ENCODE measurements at places on chromosomes 5 and 9.

- DNase-seq = no peak
These were observed 205.3 kb upstream of the HAPLN1 start for GRCh38 chr5:83925955-83926337.

GRCh38 chr9:129630967-129631673 lies 5.2 kb downstream of the NTMT1 start:
- DNase-seq = no peak

DNA sequence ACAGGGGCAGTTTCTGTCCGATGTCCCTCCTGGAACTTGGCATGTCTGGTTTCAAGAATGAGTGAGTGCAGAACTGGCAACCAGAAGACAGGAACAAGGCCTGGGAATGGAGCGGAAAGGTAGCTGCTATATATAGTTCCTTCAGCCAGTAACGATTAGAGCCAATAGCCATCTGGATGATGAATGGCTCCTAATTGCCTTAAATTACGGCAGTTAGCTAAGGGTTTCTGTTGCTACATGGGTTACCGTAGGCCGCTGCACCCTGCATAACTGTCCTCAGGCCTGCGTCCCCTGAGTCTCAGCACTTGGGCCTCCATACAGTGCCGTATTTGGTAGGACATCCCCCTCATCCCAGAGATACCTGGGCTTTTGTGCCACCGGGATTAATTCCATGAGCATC lies 29.4 kb downstream of the WWC1 start:
- no peak for DNase-seq

- no peak for DNase-seq
These were observed 77.9 kb downstream of the SLIT3 start for GRCh38 chr5:169222934-169223594.

DNA sequence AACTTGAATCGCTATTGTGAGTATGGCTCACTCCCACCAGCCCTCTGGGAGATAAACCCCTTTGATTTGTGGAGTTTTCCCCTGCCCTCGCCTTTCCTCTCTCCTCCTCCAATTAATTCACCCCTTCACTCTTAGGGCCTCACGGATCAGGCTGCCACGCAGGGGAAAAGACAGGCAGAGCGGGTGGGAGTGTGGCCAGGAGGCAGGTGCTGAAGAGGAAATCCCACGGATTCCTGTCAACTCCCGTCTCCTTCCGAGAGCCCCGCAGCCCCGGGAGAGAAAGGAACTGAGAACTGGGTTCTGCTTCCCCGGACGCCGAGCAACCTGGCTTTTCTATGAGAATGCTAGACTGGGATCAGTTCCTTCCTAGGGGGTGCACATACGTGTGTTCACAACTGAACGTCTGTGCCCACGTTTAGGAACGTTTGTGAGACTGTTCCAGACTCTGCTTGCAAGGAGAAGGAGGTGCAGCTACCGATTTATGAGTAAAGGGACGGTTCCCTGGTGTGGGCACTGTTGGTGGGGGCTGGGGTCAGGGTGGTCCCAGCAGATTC lies 314.5 kb upstream of the TLE4 start:
- DNase-seq = no peak

DNA sequence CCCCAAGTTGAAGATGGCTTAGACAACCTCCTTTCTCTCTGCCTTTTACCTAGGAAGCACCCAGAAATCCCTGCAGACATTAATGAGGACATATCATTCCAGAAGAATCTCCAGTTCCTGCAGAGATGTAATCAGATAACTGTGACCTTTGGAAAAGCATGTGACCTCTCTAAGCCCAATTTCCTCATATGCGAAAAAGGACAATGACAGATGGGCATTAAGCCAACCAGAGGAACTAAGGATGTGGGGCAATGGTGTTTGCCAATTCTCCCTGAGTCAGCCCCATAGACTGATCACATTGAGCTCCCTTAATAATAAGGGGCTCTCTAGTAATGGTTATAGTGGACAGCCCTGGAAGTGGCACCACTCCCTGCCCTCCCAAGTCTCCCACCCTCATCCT lies 10.1 kb upstream of the FOXI1 start:
- DNase-seq = no peak

DNA sequence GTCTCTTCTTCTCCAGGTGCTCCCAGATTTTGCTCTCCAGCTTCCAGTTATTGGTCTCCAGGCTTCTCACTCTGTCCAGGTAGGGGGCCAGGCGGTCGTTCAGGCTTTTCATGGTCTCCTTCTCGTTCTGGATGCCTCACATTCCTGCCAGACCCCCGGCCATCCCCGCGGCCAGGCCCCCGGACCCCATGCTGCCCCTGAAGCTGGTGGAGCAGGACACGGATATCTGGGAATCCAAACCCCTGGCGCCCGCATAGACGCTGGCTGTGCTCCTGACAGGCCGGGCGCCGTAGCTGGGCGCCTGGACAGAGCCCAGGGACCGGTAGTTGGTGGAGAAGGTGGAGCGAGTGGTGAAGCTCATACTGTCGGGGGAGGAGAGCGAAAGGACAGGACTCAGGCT lies 534.4 kb upstream of the TLE4 start:
- no peak for DNase-seq

DNA sequence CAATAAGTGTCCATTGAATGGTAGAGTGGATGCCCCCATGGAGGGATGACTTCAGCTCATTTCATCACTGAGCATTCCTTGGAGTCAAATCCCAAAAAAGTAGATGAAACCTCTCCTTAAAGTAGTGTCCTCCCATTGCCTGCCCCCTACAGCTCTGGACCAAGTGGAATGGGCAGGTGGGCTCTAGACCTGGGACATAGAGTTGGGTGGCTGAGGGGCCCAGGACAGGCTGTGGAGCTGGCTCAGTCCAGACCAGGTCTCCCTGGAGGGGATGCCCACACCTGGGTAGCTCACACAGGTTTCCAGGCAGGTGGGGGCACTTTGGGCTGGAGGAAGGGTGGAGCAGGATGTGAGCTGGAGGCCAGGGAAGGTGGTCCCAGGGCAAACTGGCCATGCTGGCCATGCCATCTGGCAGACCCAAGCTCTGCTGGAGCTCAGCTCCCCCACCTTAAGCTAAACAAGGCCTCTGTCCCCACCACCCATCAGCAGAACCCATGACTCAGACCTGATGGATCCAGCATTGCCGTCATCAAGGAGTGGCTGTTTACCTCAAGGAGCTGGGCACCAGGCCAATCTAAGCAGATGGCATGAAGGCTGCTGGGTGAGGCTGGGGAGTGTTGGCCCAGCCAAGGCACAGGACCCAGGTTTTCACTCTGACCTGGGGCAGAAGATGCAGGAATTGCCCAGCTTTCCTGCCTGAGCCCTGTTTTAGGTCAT lies 6.2 kb upstream of the SPINK4 start:
- DNase-seq = no peak

- DNase-seq = no peak
These were observed 363 bp upstream of the MAMDC2 start for GRCh38 chr9:70043285-70043684.

DNA sequence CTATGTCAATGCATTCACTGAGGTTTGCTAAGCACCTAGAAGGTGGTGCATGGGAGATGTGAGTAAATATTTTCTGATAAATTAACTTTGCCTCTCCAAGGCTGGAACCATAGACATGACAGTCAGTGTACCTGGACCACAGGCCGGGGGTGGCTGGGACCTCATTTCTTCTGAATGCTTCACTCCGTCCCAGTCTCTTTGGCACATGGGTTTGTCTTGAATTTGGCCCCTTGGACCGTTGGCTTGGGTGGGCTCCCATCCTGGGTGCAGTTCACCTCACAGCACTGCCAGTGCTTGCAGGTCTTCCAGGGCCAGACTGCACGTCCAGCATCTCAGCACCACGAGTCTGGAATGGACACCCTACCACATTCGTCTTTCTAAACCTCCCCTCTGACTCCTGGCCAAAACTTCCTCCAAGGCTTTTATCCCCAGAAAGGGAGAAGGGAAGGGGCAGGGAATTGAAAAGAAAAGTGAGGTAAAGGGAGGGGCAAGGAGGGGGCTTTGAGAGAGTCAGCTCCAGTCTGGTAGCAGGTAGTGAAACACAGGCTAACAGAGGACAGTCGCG lies 267.8 kb downstream of the MED10 start:
- no peak for DNase-seq

GRCh38 chr9:92440751-92441046 lies 16.4 kb upstream of the OMD start:
- no peak for DNase-seq

DNA sequence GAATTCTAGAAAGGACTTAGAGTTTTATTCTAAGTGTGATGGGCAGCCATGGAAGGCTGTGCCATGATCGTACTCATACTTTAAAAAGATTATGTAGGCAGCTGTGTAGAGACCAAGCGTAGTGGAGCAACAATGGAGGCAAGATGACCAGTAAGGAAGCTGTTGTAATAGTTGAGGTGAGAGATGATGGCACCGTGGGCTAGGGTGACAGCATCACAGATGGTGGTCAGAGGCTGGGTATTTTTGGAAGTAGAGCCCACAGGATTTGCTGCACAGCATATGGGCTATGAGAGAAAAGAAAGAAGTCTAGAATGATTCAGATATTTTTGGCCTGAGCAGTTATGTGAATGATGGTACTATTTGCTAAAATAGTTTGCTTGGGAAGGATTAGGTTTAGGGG lies 7.7 kb downstream of the ARHGAP26 start:
- no peak for DNase-seq

DNA sequence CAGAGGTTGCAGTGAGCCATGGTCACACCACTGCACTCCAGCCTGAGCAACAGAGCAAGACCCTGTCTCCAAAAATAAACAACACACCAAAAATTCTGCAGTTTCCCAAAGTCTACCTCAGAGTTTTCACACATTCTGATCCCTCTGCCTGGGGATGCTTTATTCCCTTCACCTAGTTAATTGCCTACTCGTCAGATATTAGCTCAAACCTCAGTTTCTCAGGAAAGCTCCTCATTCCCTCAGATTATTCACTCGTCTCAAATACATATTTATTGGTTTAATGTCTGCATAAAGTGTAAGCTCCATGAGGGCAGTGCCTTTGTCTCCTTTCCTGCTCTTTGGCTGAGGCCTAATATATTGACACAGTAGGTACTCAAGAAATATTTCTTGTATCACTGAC lies 2.5 kb upstream of the MATR3 start:
- DNase-seq = no peak

- DNase-seq = no peak
These were observed 158.6 kb upstream of the ARRDC3 start for GRCh38 chr5:91541696-91542095.

DNA sequence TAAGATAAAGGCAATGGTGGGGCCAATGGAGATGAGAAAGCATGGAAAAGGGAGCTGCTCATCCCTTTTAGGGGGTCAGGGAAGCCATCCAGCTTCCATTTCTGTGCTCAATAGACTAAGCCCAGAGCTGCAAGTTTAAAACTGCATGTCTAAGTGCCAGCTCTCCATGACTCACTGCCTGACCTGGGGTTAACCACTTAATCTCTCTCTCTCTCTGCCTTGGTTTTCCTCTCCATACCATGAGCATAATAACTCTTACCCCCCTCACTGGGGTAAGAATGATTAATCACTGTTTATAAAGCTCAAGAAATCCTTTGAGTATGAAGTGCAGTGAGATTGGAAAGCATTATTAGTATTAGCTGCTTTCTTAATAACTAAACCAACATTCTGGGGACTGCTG lies 1382.4 kb upstream of the WWC1 start:
- DNase-seq = no peak

GRCh38 chr9:19642256-19642655 lies 146.6 kb downstream of the SLC24A2 start:
- DNase-seq = no peak

DNA sequence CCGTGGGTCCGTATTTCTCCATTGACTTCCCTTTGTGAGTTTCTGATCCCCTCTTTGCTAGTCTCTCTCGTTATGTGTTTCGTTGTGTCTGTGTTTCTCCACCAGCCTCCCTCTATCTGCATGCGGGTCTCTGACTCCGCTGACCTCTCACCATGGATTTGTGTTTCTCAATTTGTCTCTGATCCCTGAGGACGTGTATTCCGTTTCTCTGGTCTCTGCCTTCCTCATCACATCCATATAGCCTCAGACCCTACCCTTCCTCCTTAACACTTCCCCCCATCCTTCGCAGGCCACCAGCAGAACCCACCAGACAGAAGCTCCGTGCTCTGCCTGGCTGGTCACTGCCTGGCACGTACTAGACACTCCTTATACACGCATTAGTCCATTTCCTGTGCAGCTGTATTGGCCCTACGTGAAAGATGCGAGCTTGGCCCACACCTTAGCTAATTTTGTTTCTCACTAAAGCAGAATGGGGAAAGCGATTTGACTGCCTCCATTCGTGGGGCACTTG lies 631 bp downstream of the B4GALT7 start:
- no peak for DNase-seq

DNA sequence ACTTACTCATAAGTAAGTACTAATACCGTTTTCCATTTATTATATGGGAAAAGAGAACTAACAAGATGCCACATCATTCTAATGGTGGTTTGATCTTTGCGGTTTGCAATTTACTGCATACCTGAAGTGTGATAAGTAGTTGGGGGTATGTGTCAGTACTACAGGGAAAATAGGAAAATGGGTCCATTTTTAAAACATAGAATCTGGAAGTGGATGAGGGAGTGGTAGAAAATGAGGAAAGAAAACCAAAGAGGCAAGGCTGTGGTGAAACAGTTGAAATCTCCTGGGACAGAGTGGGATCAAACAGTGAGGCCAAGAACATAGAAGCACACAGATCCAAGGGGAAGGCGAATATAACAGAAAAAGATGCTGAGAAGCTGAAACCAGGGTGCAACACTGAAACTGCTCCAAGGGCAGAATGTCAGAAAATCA lies 6.7 kb downstream of the ADAMTSL1 start:
- DNase-seq = no peak

DNA sequence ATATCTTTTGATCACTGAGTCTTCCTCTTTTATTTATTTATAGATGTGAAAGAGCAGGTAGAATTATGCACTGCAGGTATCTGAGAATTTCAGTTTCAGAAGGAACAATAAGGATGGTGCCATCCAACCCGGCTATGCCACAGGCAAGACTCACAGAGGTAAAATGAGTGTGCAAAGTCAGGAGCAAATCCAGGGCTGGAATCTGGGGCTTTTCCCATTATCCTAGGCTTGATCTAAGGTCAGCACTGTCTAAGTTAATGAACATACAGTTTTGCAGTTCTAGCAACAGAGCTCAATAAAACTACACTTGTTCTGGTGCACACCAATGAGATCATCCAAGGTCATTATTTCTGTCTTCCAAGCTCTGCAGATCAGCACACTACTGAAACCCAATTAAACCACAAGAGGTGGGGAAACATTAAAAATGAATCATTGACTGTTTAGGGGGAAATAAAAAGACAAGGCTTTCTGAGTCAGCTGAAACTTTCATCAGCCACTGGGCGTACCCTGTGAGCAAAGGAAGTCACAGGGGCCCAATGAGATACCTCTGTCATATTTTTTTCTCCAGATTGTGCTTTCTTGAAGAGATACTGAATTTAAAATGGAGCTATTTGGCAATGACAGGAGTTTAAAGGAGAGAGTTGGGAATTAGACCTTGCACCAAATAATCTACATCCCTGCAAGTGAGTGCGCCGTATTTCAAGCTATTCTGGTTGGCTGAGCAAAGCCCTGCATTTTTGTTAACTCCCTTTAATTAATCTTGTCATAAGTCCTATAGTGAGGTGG lies 662.2 kb upstream of the ZNF608 start:
- DNase-seq = no peak

DNA sequence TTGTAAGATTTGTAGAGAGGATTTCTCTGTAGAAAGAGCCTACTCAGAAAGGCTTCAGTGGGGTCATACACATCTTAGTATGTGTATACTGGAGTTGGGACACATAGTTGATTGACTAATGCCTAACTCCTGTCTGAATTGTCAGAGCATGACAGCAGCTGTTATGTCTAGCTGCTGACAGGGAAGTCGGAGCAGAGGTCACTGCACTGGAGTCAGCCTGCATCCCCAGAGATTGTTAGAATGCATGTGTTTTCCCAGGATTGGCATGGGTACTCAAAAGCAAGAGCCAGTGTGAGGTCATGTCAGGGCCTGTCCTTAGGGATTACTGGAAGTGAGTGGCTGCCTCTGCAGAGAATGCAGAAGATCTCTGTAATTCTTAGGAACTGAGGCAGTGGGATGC lies 82.7 kb downstream of the ITGA1 start:
- no peak for DNase-seq

All from activated CD4-positive, alpha-beta T cell treated with anti-CD3 and anti-CD28 coated beads, Interleukin-2, amount 50 U/mL, for 1 hour (primary cell).